SHP77 treated with DMSO at 0.1 percent for 48 hours (cell line): ENCODE measurements at places on chromosomes 11 and 22.
A peak's percentile ranks its signal among the peaks of the same experiment; 100 is the strongest.

DNA sequence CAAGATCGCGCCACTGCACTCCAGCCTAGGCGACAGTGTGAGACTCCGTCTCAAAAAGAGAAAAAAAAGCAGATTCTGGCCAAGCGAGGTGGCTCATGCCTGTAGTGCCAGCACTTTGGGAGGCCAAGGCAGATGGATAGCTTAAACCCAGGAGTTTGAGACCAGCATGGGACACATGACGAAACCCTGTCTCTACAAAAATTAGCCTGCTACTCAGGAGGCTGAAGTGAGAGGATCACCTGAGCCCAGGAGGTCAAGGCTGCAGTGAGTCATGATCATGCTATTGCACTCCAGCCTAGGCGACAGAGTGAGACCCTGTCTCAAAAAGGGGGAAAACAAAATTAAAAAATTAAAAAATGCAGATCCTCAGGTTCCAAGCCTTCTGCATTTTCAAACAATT, 14.0 kb downstream of the PGAP2 start:
- DNase-seq: no peak

GRCh38 chr22:29692327-29692640, 27.5 kb upstream of the CABP7 start:
- DNase-seq: no peak

GRCh38 chr11:82267186-82267585, 466.5 kb downstream of the FAM181B start:
- no peak for DNase-seq

- no peak for DNase-seq
Observed at GRCh38 chr22:39095971-39096370, 1.1 kb upstream of the APOBEC3H start.

DNA sequence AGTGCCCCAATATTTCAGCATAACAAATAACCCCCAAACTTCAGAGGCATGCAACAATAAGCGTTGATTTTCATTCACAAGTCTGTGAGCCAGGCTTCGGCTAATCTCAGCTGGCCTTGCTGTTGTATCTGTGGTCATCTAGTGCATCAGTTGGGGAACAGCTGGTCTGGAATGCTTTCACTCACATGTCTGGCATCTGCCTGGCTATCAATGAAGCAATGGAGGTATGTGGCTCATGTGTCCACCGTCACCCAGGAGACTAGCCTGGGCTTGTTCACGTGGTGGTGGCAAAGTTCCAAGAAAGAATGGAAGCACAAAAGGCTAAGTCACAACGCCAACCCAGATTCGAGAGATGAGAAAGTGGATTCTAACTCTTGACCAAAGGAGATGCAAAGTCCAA, 304.8 kb upstream of the ISX start:
- no peak for DNase-seq

DNA sequence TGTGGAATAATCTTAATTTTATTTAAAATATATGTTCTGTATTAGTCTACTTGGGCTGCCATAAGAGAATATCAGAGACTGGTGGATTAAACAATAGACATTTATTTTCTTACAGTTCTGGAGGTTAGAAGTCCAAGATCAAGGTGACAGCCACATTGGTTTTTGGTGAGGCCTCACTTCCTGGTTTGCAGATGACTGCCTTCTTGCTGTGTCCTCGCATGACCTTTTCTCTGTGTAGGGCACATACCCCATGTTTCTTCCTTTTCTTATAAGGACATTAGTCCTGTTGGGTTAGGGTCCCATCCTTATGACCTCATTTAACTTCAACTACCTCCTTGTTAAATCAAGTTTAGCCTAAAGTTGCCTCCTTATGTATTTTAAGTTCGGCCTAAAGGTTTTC, 202.7 kb upstream of the MPPED2 start:
- no peak for DNase-seq

DNA sequence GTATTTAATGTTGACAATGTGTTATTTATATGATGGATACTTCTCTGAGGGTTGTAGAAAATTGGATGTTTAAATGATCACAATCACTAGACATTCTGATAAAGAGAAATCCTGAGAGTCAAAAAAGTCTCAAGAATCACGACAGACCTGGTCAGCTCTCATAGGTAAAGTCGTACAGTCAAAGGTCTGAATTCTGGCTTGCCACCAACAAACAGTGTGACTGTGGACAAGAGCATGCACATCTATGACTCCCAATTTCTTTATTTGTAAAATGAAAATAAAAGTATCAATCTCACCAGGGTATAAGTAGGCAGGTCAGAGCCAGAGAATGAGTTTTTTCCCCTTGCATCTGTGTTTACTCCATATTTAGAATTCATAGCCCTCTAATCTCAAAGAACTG, 556.7 kb downstream of the FAM181B start:
- DNase-seq: no peak

DNA sequence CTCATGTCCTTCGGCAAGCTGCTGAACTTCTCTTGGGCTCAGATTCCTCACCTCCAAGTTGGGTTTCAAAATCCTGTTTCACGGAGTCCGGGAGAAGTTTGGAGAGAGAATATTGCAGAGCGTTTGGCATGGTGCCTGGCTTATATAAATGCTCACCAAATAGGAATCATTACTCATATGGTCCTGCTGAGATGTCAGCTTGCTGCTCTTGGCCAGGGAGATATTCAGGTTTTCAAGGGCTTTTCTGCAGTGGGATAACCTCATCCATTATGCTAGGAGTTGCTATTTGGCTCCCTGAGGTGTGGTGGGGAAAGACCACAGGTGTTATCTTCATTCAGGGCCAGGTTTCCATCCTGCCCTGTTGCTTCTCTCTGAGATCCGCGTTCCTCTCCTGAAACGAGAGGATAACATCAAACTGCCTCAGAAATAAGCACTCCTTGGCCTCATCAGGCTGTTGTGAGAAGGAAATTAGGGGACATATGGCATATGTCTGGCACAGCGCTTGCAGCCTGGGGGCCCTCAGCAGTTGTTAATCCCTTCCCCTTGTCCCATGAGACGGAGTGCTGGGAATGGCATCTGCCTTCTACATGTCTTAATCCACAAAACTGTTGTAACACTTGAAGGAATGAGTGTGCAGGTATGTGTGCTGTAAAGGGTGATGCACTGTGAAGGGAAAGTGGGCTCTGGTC, 29.9 kb upstream of the ACER3 start:
- no peak for DNase-seq

- peak; percentile 57 for DNase-seq
Observed at GRCh38 chr11:75547617-75548058, 14.4 kb upstream of the SERPINH1 start.

DNA sequence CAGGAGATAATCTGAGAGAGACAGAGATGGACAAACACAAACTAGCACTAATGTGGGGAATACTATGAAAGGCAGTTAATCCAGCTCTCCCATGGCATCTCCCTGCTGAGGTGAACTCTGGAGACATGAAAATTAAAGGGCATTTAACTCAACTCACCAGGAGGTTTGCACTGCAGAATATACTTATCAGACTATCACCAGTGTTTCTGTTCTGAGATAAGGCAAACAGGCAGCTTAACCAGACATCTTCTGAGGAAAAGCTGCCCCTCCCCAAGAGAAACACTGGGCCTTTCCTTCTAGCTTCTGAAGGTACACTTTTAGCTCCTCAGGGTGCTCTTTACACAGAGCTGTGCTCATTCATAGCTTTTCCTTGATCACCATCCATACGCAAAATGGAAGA, 85.5 kb downstream of the AMBRA1 start:
- no peak for DNase-seq

- DNase-seq: peak; percentile 29
Observed at GRCh38 chr22:38572065-38572464, 2.1 kb upstream of the DMC1 start.
